Smooth muscle cell of trachea (primary cell): ENCODE measurements at places on chromosomes 2 and 18. TPM values are rescaled to one million over a fixed set of nuclear protein-coding genes. Genes with fewer than 3 reads are reported as not detected.

The MOCOS gene
- 5.5 and 13.7 TPM in 2 replicates for total RNA-seq

The LIMS4 gene
- total RNA-seq: 1.2 and 3.6 TPM in 2 replicates

The DNAJC5G gene
- not detected in 2 replicates for total RNA-seq

The CELF4 gene
- not detected in 2 replicates for total RNA-seq

The SH3RF3 gene
- 4.7 and 8.4 TPM in 2 replicates for total RNA-seq

The SLC19A3 gene
- total RNA-seq: 0.17 and 0.29 TPM in 2 replicates

The BCL11A gene
- under 0.01 and 0.15 TPM in 2 replicates for total RNA-seq

The CIDEA gene
- total RNA-seq: 0.29 TPM in 1 of 2 replicates, not detected in the other

The SLC16A14 gene
- total RNA-seq: 2.0 and 2.6 TPM in 2 replicates

The CABYR gene
- 7.7 and 10.1 TPM in 2 replicates for total RNA-seq

The SERPINB11 gene
- total RNA-seq: not detected in 2 replicates

The MOGAT1 gene
- total RNA-seq: not detected in 2 replicates

The CYTIP gene
- total RNA-seq: not detected in 2 replicates

The CYS1 gene
- total RNA-seq: 2.0 and 7.3 TPM in 2 replicates

The ACKR3 gene
- total RNA-seq: 0.73 and 3.0 TPM in 2 replicates

The TMEM198 gene
- total RNA-seq: 0.73 and 2.3 TPM in 2 replicates

The ARHGAP28 gene
- 13.4 and 21.5 TPM in 2 replicates for total RNA-seq

The DGUOK gene
- 56.6 and 66.2 TPM in 2 replicates for total RNA-seq

The LTBP1 gene
- 492 and 645 TPM in 2 replicates for total RNA-seq

The CASP10 gene
- total RNA-seq: 6.1 and 11.6 TPM in 2 replicates

The STARD6 gene
- total RNA-seq: not detected in 2 replicates

The AFTPH gene
- 30.8 and 31.3 TPM in 2 replicates for total RNA-seq

The HOXD13 gene
- total RNA-seq: not detected in 2 replicates

The EMILIN1 gene
- 305 and 366 TPM in 2 replicates for total RNA-seq

The PRSS56 gene
- not detected in 2 replicates for total RNA-seq
